Forelimb muscle (tissue), 1 donor: ENCODE measurements at places on chromosomes 2 and 18.

DNA sequence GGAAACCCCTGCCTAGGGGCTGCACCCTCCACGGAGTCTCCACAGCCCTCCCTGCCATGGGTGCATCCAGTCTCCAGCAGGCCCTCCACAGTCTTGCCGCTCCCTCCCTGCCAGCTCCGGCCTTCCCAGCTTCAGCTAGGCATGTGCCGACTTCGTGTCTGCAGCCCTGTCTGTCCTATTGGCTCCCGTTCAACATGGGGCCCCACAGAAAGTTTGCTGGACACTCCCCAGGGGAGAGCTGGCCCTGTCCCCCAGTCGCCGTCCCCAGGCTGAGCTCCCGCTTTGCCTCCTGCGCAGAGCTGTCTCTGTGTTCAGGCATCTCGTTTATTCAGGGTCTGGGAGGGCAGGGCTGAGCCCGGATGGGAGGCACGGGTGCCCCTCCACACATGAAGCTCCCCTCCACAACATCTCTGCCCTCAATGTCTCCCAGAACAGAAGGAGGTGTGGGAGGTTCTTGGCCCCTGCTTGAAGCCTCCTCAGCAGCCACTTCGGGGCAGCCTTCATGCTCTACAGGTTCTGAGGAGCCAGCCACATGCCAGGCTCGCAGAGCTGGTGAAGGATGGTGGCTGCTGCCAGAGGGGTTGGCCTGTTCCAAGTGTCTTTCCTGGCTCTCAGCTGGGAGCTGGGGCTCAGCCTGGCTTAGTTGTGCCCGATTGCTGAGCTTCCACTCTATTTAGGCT lies 120.1 kb upstream of the PXDN start:
- no peak for DNase-seq

DNA sequence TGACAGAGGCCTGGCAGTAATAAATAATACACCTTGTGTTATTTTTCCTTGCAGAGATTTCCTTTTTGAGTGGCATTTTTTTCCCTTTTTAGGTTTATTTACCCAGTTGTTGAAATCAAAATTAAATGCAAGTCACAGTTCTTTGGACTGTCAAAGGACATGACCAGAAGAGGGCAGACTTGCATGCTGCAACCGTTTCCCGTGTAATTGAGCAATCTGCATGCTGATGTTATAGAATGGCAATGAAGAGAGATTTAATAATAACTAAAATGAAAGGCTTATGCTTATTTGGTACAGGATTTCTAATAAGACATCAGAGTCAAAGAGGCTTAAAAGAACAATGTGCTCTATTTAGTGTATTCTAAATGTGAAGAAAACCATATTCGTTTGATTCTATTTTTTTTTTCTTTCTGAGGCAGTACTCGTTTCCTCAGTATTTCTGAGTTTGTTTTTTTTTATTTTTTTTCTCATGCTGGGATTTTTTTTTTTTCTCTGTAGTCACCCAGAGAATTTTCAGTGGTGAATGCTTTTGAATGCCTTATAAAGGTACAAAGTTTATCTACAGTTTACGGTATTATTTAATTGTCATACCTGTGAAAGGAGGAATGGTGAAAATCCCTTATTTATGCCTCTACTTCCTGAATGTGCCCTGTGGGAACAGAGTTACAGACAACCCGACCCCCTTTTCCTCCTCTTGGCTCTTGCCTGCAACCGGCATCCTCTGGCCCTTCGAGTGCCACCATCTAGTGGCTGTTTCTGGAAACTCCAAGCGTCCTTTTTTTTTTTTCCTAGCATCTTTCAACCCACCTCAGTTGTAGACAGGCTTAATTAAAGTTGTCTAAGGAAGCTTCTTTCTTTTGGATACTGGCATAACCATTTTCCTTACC lies 368.5 kb downstream of the LRRTM1 start:
- peak; percentile 39 for DNase-seq

DNA sequence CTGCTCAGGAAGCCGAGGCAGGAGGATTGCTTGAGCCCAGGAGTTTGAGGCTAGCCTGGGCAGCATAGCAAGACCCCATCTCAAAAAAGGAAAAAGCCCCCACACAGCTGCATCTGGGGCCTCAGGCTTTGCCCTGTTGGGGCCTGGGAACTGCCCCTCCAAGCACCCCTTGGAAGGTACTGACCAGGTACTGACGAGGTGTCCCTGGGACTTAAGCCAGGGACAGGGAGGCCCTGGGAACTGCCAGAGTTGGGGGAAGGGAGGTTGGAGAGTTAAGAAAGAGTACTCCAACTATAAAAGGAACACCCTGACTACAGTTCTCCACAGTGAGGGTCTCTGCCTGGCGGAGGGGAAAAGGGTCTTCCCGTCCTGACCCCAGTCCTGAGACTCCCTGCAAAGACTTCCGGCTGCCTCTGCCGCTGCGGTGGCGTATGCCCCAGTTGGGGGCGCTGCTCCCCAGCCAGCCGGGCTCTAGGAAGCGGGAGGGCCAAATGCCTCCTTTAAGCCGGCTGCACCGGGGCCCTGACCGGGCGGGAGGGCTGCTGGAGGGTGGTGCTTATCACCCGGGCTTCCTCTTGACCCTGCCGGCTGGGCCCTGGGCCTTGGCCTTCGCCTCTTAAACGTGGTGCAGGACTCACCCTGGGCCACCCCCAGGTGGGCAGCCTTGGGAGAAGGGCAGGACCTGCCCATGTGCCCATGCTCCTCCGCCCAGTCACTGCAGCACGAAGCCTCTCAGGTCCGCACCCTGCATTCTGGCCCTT lies 12.8 kb downstream of the SLC30A3 start:
- DNase-seq, result no peak

GRCh38 chr18:49359732-49360444 lies 100.6 kb downstream of the DYM start:
- peak; percentile 77 for DNase-seq

- DNase-seq, result no peak
These were observed 5.1 kb downstream of the HNMT start for GRCh38 chr2:137969418-137969765.

GRCh38 chr2:70789304-70790135 lies 923 bp downstream of the FIGLA start:
- no peak for DNase-seq
